HFFc6 (cell line): ENCODE measurements at places on chromosomes 3 and 15. TPM values are rescaled to one million over a fixed set of nuclear protein-coding genes. Genes with fewer than 3 reads are reported as not detected.

DNA sequence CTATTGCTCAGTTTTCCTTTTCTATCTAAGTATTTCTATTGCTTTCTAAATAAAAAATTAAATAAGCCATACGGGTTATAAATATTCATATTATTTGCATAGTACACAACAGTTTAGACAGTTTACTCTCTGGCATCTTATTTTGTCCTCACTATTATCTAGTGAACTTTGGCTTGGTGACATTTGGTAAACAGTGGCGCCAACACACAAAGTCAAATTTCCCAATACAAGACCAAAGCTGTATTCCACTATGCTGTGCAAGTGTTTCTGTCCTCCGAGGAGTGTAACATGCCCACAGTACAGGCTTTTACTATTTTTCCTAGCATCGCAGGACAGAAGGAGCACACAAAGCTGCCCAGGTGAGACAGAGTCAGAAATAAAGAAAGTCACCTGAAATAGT, 61.7 kb upstream of the TP63 start:
- DNase-seq, result no peak

DNA sequence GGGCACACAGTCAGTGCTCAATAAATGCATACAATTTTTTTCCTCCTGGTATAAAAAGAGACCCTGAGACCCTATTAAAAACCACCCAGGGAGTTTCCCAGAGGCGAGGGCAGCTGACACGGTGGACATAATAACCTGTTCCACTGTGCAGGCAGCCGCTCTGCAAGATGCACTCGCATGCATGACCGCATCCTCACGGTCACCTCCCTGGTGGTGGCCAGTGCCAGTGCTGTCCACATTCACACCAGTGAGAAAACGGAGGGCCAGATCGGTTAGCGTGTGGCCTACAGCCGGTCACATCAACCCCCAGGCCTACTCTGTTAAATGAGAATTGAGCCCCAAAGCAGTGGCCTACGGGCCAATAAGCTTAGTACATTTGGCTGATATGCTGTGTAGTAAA, 24.8 kb downstream of the SH3BP5 start:
- DNase-seq, result no peak

GRCh38 chr3:51139616-51140015, 245.5 kb upstream of the MANF start:
- no peak for DNase-seq

DNA sequence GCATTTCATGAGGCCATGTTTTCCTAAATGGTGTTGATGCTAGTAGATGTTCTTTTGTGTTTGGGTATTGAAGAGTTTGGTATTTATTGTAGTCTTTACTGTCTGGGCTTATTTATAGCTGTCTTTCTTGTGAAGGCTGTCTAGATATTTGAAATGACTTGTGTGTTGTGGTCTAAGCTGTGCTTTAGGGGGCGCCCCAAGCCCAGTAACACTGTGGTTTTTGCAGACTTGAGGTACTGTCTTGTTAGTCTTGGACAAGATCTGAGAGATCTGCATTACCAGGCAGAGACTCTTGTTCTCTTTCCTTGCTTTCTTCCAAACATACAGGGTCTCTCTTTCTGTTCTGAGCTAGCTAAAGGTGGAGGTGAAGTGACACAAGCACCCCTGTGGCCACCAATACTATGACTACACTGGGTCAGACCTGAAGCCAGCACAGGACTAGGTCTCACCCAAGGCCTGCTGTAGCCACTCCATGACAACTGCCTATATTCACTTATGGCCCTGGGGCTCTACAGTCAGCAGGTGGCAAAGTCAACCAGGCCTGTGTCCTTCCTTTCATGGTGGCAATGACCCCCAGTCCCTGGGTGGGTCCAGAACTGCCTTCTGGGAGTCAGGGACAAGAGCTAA, 152.1 kb upstream of the TBC1D5 start:
- peak; percentile 53 for DNase-seq

GRCh38 chr15:70556779-70557178, 206.6 kb downstream of the UACA start:
- no peak for DNase-seq

DNA sequence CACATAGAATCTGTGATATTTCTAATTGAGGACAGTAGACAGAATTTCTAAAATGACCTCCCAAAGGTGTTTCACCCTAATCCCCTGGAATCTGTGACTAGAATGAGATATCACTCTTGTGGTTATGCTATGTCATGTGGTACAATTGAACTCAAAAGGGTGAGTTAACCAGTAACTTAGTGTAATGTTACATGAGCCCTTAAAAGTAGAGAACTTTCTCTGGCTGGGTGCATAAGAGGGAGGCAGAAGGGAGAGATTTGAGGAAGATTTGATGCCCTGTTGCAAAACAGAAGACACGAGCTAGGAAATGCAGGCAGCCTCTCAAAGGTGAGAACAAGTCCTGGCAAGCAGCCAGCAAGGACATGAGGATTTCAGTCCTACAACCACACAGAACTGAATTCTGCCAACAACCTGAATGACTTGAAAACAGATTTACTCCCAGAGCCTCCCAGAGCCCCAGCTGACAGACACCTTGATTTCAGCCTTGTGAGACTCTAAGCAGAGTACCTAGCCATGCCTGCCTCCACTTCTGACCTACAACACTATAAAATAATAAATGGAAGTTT, 160.3 kb downstream of the MTHFS start:
- DNase-seq, result no peak

GRCh38 chr3:13200946-13201345, 127.7 kb upstream of the IQSEC1 start:
- DNase-seq, result no peak

GRCh38 chr3:45526441-45526840, 68.1 kb upstream of the LIMD1 start:
- no peak for DNase-seq

DNA sequence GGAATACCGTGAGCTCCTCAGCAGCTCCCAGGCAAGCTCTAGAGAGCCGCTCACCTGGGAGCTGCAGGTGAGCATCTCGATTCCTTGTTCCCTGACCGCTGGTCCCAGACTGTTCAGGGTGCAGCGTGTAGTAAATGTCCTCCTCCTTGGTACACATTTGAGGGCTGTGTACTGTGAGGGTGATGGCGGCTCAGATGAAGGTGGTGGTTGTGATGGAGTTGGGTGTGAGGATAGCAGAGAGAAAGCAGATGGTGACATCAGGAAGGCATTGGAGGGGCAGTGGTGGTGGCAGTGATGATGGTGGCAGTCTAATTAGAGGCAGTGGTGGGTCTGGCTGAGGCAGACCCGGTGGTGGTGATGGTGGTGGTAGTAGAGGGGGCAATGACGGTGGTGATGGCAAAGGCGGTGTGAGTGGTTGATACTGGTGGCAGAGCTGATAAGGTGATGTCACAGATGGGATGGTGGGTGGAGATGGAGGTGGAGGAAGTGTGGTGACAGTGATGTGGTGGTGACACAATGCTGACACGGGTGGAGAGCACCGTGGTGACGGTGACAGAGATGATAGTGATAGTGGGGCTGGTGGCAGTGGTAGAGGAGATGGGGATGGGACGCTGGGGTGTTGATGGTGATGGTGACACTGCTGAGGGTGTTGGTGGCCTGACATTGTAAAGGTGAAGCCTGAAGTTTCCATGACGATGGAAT, at the start of gene DNAJB8:
DNAJB8 (minus strand) TSS at position 51 of the 702 bp plus-strand sequence. CDS start 3,645 bp downstream, outside the sequence.
- DNase-seq, result no peak

DNA sequence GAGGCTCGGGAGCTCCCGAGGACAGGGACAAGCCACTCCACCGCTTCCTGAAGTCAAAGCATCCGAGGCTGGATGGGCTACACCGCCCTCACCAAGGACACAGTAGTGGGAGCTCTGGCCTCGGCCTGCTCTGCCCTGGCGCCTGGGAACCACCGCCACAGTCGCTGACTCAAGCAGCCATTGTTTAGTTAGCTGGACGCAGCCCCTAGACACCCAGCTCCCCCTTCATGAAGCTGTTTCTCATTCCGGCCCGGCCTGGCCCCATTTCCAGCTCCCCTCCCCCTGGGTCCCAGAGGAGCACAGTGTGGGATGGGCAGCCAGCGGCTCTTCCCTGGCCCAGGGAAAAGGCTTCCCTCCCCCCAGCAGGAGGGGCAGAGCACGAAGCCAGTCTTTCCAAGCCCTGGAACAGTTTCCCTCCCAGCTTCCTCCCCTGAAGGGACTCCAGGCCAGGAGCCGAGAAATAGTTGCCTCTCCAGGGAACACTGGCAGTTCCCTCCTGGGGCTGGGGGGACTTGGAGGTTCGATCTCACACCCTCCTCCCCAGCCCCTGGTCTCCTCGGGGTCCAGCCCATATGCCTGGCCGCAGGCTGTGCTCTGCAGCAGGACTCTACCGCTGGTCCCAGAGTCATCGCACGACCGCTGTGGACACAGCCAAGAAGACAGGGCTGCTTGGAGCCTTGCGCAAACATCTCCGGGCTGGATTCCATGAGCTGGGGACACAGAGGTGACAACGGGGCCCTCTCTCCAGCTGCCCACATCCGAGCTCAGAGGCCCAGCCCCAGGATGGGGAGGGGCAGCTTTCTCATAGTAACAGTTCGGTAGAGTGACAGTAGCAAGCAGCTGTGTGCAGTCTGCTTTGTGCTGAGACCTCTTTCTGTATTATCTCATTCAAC, 10.0 kb downstream of the PLXND1 start:
- DNase-seq, result peak; percentile 79

DNA sequence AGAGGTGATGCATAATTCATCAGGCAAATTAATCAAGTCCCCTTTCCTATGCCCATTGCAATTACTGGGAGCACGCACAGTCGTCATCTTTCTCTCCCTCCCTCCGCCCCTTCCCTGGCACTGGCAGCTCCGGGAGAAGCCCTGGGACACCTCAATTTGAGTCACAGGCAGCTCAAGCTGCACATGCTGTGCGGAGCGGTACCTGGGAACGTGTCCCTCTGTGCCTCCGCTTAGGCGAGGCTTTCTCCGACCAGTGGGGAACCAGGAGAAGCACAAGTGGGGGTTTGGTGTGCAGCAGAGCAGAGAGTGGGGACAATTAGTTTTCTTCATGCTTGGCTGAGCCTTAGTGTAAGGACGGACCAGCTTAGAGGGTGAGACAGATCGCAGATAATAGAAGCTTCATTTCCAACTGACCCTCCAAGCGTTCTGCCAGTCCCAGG, 88.3 kb downstream of the SOX14 start:
- DNase-seq, result no peak

- peak; percentile 38 for DNase-seq
Measured at GRCh38 chr3:43231276-43232000, 54.9 kb upstream of the SNRK start.

DNA sequence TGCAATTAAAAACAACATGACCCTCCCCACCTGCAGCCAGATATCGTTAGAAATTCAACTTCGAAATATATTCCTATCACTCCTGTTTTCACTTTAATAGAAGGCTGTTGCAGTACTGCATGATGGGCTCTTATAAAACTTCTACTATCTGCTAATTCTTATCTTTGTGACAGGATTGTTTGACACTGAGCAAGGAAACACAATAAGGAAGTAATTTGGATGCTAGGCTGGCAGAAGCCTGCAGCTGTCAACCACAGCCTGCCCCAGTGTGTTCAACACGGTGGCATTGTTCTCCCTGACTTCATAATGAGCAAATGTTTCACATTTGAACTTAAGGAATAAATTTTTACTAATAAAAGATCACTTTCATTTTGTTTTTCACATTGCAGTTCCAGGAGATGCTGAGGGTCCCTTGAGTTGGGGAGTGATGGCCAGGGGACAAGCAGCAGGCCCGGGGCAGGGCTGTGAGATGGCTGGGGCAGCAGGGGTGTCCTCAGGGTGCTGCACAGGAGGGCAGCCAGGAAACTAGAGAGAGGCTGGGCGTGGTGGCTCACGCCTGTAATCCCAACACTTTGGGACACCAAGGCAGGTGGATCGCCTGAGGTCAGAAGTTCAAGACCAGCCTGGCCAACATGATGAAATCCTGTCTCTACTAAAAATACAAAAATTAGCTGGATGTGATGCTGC, 64.8 kb upstream of the SEC61A1 start:
- DNase-seq, result no peak

DNA sequence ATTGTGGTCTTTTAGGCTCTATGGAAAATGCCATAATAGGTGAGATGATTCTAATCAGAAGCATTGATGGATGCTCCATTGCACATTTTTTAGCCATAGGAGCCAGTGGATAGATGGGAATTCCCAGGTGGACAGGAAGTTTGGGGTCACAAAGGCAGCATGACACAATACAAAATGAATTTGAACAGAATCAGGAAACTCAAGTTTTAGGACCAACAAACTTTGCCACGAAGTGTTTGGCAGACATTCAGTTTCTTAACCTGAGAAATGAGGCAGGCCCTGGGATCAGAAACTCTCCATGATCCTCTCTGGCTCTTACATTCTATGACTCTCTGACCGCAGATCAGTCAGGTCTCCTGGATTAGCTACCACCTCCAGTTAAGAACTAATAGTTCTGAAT, 275.4 kb downstream of the TIGIT start:
- no peak for DNase-seq

- DNase-seq, result no peak
Measured at GRCh38 chr3:178901204-178901603, 170.4 kb downstream of the ZMAT3 start.

DNA sequence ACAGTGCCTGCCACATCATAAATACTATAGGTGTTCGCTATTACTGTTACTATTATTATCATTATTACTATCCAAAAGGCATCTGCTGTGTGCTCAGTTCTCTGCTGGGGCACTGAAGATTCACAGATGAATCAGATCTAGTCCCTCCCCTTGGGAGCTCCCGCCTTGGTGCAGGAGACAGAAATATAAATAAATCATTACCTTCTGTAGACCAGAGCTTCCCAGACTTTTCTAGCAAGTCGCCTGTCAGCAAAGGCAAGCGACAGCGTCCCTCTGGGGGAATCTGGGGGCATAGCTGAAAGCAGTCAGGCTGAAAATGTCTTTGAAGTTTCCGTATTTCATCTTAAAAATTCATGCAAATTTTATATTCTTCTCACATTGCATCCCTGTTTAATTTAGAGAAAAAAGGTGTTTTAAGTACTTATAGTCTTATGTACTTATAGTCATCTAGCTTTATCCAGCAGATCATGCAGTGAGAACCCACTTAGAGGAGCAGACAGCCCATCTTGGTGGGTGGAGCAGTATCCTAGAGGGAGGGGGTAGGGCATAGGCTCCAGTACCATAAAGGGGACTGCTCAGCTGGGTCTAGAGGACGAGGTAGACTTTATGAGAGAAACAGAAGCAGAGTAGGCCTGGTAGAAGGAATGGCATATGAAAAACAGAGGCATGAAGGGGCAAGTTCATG, 10.4 kb upstream of the BRPF1 start:
- peak; percentile 10 for DNase-seq

GRCh38 chr3:110793611-110794010, 278.0 kb upstream of the NECTIN3 start:
- no peak for DNase-seq

- no peak for DNase-seq
Measured at GRCh38 chr3:29338377-29338776, 57.5 kb downstream of the RBMS3 start.

GRCh38 chr3:133799794-133800585, 5.6 kb upstream of the SRPRB start:
- no peak for DNase-seq

LMAN1L gene
- not detected in 3 replicates for total RNA-seq

CHRM5 gene
- 0.10 TPM in 1 of 3 replicates, not detected in the others for total RNA-seq

GATA2 gene
- total RNA-seq, result 74.9 to 90.6 TPM (median 87.3 TPM) in 3 replicates

FAM43A gene
- 11.8 to 29.2 TPM (median 12.3 TPM) in 3 replicates for total RNA-seq

MAGI1 gene
- 23.0 to 30.8 TPM (median 27.4 TPM) in 3 replicates for total RNA-seq

BRK1 gene
- total RNA-seq, result 161 to 176 TPM (median 171 TPM) in 3 replicates

PLA2G4D gene
- total RNA-seq, result not detected in 2 replicates

PIK3R4 gene
- total RNA-seq, result 18.8 to 21.5 TPM (median 21.2 TPM) in 3 replicates

UCN2 gene
- 4.4 to 6.8 TPM (median 4.4 TPM) in 3 replicates for total RNA-seq

GOLGA8N gene
- total RNA-seq, result 0.37 to 1.8 TPM (median 0.72 TPM) in 3 replicates

PATL2 gene
- 0.39 TPM in 1 of 3 replicates, not detected in the others for total RNA-seq

CD200 gene
- total RNA-seq, result not detected in 3 replicates

SCN5A gene
- 0.05 to 0.18 TPM in 2 of 3 replicates, not detected in the other for total RNA-seq
